ENCODE measurements at places on chromosomes 16 and 17.

DNA sequence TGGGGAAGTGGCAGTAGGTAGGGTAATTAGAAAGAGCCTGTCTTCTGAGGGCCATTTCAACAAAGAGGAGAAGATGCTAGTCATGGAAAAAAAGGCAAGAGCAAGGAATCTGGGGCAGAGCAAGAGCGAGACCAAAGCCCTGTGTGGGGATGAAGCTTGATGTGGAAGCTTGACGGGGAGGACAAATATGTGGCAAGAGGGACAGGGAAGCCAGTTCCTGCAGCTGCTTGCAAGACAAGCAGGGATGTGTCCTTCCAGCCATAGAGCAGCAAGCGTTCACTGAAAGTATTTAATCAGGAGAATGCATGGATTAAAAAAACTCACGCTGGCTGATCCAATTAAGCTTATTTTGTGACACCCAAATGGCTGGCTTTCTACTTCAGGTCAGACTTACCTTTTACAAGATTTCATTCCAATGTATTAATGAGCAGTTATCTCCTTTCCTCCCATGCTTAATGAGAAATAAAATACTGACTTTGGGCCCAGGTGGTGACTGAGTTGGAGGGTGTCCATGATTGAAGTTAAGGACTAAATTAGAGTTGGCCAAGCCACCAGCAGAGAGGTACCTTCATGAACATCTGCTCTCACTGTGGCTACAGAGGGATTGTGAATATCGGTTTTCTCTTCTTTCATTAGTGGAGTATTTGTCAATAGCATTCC, 76.8 kb downstream of the ABCA8 start:
- DNase-seq: no peak

- no peak for DNase-seq
These were observed 77.1 kb downstream of the MRM3 start for GRCh38 chr17:859061-859823.

GRCh38 chr16:27387724-27388123, 14.2 kb upstream of the IL21R start:
- DNase-seq: no peak

GRCh38 chr16:8589900-8590688, at the start of gene TMEM114:
Gene TMEM114 (minus strand): TSS chr16:8590511. CDS start chr16:8589838, 673 bp downstream.
- DNase-seq: no peak

DNA sequence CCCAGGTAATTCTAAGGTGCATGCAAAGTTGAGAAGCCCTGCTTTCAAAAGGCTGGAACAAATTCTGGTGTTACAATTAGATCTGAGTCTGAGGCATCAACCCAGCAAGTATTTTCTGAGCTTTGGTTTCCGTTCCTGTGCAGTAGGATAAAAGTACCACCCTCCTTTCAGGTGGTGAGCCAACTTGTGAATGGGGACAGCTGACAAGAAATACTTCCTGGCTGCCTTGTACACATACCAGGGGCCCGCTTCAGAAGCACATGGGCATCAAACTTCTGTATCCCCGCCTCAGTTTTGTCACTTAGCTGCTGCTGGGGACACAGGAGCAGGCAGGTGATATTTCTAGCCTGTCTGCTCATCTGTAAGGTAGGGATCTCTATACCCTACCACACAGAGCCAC, 252.2 kb downstream of the CPPED1 start:
- no peak for DNase-seq

GRCh38 chr16:22427556-22427955, 53.1 kb upstream of the CDR2 start:
- no peak for DNase-seq

DNA sequence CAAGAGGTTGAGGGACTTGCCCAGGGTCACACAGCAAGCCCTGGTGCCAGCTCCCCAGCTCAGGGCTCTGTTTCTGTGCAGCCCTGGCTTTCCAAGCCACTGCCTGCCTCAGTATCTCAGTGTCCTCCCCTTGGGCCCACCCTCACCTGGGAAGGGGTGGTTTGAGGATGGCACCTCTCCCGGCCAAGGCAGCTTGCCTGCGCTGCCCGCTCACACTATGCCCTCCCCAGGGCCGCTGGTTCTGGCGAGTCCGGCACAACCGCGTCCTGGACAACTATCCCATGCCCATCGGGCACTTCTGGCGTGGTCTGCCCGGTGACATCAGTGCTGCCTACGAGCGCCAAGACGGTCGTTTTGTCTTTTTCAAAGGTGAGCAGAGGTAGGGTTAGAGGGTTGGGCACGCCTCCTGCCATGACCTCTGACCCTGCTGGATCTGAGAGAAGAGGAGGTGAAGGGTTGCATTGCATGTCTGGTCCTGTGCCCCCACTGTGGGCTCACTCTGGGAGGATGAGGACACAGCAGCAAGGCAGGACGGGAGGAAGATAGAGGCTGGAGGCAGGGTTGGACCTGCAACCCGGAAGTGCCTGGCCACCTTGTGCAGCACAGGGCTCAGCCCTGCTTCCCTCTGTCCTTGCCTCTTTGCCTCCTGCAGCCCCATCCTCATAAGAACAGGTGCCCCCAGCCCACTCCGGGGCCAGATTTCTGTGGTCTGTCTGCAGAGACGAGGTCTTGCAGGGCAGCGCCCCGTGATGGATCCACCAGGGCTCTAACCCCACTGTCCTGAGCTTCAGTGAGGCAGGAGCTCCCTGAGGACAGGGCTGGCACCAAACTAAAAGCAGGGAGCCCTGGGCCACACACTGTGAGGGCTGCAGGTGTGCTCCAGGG, 16.7 kb downstream of the MMP15 start:
- no peak for DNase-seq

DNA sequence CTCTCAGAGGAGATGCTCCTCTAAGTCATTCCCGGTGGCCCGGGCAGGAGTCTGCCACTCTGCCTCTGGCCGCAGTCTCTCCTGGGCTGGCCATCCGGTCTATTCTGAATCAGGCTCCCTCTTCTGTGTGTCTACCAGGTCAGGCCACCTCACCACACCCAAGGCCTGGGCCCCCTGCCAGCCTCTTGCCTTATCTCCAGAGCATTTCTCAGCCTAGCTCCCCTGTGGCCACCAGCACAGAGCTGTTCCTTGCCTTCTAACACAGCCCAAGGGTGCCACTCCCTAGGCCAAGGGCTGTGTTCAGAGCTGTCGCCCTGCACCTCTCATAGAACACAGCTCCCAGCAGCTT, 55.3 kb downstream of the MYO18A start:
- DNase-seq: no peak

GRCh38 chr17:63258785-63259184, 187.3 kb downstream of the CYB561 start:
- no peak for DNase-seq

DNA sequence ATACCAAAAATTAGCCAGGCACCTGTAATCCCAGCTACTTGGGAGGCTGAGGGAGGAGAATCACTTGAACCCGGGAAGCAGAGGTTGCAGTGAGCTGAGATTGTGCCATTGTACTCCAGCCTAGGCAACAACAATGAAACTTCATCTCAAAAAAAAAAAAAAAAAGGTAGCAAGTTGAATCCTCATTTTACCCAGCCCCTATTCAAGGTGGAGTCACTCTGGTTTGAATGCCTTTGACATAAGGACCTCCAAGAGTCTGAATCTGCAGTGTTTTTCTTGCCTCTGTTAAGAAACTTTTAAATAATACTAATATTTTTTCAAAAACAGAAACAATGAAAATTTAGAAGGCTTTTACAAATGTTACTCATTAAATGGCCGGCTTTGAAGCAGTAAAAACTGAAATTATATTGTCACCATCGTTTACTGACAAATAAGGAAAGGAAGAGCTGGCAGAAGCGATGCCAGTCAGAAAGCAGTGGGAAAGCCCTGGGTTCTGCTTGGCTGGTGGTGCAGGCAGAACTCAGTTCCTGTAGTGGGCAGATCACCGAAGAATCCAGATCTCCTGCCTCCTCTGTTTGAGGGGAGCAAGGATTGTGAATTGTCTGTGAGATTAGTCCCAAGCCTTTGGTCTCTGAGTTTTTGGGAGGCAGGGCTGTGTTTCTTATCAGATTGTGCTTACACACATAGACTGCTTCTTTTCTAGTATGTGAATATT, 99.7 kb upstream of the HAS3 start:
- no peak for DNase-seq

GRCh38 chr16:74487634-74488495, 66.6 kb upstream of the CLEC18B start:
- no peak for DNase-seq

DNA sequence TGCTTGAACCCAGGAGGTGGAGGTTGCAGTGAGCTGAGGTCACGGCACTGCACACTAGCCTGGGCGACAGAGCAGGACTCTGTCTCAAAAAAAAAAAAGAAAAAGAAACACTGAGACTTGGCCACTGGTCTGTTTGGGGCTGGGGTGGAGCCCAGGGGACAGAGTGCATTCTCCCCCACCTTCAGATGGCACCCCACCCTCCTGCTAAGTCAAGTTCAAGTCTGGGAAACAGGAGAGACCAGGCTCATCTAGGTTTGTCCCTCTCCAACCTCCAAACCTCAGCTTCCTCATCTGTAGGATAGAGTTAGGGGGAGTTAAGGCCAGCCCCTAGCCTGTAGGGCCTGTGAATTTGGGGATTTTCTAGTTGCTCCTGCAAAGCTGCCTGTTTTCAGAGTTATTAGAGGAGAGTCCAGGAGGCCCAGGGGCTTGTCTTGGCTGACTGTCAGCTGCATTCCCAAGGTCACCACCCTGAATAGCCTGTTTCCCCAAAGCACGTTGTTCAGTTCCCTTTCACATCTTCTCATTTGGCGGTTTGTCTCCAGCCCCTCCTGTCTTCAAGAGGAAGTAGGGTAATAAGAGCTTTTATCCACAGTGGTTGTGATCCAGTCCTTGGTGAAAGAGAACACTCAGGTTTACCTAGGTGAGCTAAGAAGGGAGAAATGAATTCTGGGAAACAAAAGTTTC, 2.2 kb downstream of the MT3 start:
- no peak for DNase-seq

- DNase-seq: no peak
These were observed 40.5 kb upstream of the ACSF3 start for GRCh38 chr16:89052890-89053724.

GRCh38 chr17:2420176-2420575, 19.3 kb upstream of the MNT start:
- no peak for DNase-seq

DNA sequence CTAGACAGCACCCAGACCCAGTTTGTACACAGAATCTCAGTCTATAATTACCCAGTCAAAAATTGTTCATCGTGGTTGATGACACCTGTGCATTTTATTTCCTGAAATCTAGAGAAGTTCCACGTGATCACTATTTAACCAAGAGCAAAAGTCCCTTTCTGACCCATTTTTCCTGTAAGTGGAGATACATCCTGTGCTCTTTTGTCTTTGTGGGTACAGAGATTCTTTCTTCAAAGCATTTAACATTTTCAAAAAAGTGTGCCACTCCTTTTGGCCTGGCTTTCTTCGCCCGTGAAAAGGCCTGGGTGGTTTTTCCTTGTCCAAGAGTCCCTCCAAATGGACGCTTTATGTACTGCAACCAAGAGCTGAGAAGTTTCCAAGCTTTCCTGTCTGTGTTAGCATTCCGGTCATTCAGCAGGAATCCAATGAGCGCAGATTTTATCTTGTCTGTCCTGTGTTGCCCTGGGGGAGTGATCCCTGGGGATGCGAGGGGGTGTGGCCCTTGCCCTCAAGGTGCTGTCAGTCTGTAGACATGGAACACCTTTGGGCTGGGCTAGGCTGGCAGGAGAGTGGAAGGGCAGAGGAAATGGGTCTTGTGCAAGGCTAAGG, 161.1 kb upstream of the CACNG5 start:
- DNase-seq: no peak

GRCh38 chr17:82215095-82215971, 2.7 kb upstream of the CCDC57 start:
- no peak for DNase-seq

DNA sequence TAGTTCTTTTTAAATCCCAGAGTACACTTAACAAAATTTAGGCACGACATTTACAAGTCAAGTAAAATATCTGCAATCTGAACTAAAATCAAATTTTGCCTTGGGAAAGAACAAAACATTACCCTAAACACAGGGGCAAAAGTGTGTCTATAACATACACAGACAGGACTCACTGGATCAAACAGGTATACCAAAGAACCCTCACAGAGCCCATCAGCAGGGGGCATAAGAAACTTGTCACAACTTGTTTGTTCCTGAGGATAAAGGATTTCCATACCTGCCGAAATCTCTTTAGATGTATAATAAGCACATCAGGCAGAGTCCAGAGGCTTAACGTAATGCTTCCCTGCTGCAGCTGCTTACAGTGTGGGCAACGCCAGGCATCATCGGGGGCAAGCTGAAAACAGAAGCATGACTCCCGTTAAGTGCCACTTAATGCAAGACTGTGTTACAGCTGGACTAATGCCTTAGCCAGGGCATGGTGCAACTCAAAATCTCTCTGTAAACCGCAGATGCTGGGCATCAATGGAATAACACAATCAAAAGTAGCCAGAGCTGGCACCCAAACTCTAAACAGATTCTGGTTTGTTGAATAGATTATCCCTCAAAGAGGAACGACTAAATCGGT, 67.0 kb downstream of the USP31 start:
- DNase-seq: no peak

- no peak for DNase-seq
These were observed 67.1 kb upstream of the NLK start for GRCh38 chr17:27975146-27976011.

DNA sequence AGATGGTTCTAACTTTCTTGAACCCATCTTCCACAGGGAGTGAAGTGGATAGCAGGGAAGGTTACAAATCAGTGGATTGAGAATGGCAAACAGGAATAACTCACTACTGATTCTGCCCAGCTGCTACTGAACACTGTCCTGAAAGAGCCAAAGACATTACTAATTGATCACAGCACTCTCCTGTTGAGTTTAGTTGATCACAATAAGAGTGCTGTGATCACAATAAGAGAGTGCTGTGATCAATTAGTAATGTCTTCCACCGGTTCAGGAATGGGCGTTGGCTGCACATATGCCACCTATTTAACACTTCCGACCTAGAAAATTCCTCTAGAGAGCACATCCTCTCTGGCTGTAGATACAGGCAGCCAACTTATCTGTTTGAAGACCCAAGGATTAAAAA, 11.4 kb downstream of the CFAP97D1 start:
- DNase-seq: peak; percentile 34

DNA sequence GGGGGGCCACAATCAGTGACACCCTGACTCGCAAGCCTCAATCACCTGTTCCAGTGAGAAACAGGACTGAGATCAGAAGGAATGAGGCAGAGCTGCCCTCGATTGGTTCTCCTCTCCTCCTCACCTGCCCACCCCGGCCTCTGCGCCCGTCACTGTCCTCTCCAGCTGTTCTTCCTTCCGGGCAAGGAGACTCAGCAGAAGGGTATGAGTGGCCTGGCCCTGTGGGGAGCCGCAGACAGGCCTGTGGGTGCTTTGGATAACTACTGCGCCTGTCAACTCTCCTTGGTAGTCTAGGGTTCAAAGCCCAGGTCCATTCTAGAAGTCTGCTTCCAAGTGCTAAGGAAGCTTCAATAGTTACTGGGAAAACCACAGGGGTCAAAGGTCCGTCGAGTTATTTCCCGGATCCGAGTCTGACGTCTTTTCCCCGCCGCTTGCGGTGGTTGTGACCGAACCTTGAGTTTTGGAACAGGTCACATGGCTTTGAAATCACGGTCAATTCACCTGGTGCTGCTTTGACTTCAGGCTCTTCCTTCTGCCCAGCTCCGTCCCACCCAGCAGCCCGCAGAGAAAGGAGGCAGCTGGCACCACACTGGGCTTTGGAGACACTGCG, 8.3 kb downstream of the CARD14 start:
- no peak for DNase-seq

Measured in retinal pigment epithelial cell (primary cell).